ENCODE measurements at places on chromosomes 1 and 21. TPM values are rescaled to one million over a fixed set of nuclear protein-coding genes. Genes with fewer than 3 reads are reported as not detected.

Gene SLC1A7
- not detected for total RNA-seq

Gene ERICH3
- 1.1 TPM for total RNA-seq

Gene FAM167B
- 3.8 TPM for total RNA-seq

Gene NCSTN
- 142 TPM for total RNA-seq

Gene SIM2
- total RNA-seq = 0.38 TPM

Gene DCDC2B
- total RNA-seq = not detected

Gene TMEM82
- total RNA-seq = 1.4 TPM

Gene FAM177B
- total RNA-seq = not detected

Gene BTBD8
- 8.2 TPM for total RNA-seq

Gene PLA2G2D
- total RNA-seq = not detected

Gene C1orf167
- total RNA-seq = 0.67 TPM

Gene ANGPTL1
- not detected for total RNA-seq

Gene BARHL2
- total RNA-seq = not detected

Gene CCDC27
- total RNA-seq = not detected

Gene NCAM2
- 0.60 TPM for total RNA-seq

Gene MCOLN2
- total RNA-seq = 0.16 TPM

Gene ACTA1
- 2.5 TPM for total RNA-seq

Gene VSIG8
- 0.20 TPM for total RNA-seq

Gene NUP210L
- 0.05 TPM for total RNA-seq

Gene ARHGEF16
- 60.5 TPM for total RNA-seq

Gene CELA2A
- total RNA-seq = not detected

Gene CBS
- 184 TPM for total RNA-seq

Gene HTR6
- not detected for total RNA-seq

Gene ALDH9A1
- total RNA-seq = 37.3 TPM
